Activated T-cell treated with anti-CD3 and anti-CD28 coated beads for 48 hours (primary cell): ENCODE measurements at places on chromosomes 7 and 10.

DNA sequence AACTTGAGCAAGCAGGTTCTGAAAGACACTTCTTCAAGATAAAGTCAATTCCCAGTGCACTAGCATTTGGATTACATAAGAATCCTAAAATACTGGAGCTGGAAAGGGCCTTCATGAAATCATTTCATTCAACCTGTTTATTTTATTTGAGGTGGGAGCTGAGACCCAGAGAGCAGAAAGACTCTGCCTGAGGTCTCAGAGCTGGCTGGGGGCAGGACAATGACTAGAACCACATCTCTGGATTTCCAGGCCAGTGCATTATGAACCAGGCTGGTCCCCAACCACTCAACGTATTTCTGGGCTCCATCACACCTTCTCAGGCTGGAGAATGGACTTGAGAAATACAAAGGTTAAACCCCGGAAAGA, 8.4 kb downstream of the ANXA11 start:
- DNase-seq = no peak

GRCh38 chr7:16695621-16696237, 49.7 kb downstream of the BZW2 start:
- DNase-seq = no peak

GRCh38 chr7:1917221-1918062, 247.4 kb downstream of the ELFN1 start:
- no peak for DNase-seq

GRCh38 chr7:15618275-15618674, 56.5 kb upstream of the AGMO start:
- DNase-seq = no peak

GRCh38 chr10:8296090-8296733, 241.7 kb downstream of the GATA3 start:
- no peak for DNase-seq

DNA sequence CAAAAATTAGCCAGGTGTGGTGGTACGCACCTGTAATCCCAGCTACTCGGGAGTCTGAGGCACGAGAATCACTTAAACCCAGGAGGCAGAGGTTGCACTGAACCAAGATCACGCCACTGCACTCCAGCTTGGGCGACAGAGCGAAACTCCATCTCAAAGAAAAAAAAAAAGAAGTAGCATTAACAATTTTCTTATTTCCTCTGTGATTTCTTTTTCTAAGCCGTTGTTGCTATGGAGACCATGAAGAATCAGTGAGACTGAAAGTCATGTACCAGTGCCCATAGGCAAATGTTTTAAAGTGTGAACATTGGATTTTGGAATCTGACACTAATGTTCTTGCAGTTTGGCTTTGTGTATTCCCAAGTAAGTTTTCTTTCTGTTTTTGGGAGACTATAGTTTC, 18.4 kb upstream of the MAP3K8 start:
- no peak for DNase-seq

- no peak for DNase-seq
Observed at GRCh38 chr10:34156781-34157425, 658.2 kb downstream of the PARD3 start.

- no peak for DNase-seq
Observed at GRCh38 chr10:61943674-61944378, 42.3 kb downstream of the ARID5B start.

GRCh38 chr7:24882989-24883621, 96.9 kb downstream of the OSBPL3 start:
- DNase-seq = peak; percentile 41

GRCh38 chr7:149180722-149181449, 14.5 kb upstream of the ZNF282 start:
- DNase-seq = no peak

GRCh38 chr10:33336582-33337325, 2.3 kb upstream of the NRP1 start:
- DNase-seq = no peak

- no peak for DNase-seq
Observed at GRCh38 chr10:121525251-121526134, 72.8 kb downstream of the FGFR2 start.

GRCh38 chr7:148334441-148334956, 256.1 kb upstream of the C7orf33 start:
- no peak for DNase-seq

- no peak for DNase-seq
Observed at GRCh38 chr7:7970531-7971307, 2.1 kb downstream of the GLCCI1 start.

DNA sequence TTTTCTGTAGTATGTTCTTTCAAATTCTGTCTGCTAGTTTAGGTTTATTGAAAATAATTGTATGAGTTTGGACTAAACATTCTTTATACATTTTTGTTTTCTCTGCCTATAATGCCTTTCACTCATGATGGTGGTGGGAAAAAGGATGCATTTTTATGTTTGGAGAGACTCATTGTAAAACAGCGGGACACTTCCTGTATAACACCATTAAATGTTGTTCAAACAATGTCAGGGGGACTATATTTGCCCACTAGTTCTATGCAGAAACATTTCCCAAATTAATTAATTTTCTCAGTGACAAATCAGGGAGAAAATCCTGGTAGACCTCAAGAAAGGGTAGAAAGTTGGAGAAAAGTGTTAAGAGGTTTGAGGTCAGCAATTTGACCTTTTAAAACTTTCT, 207.7 kb downstream of the MALRD1 start:
- DNase-seq = no peak

DNA sequence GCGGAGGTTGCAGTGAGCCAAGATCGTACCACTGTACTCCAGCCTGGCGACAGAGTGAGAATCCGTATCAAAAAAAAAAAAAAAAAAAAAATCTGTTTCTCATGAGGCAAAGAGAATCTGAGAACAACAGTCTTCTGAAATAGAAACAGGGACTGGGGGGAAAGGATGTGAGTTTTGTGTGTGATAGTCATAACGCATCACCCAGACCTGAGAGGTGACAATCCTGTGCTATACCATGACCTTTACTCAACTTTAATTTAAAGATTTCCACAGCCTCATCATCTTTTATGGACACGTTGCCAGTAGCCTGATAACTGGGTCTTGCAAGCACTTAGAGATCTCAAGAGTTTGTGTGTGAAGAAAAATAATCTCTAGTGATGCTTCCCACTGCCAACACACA, 2.3 kb downstream of the ATXN7L1 start:
- DNase-seq = no peak

DNA sequence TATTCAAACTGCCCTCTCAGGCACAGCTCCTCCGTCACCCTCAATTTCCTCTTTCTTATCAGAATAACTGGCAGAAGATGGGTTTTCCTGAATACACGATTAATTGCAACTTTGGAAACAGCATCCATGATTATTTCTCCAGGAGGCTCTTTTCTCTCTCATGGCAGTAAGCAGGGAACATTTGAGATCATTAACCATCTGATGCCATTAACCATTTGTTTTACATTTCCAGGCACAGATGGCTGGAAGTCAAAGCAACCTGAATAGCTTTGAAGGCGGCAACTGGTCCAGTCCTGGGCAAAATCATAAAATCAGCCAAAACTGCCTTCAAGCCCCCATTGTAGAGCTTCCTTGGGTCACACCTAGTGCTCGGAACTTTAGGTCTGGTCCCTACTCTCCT, 289.5 kb upstream of the AOAH start:
- DNase-seq = no peak

DNA sequence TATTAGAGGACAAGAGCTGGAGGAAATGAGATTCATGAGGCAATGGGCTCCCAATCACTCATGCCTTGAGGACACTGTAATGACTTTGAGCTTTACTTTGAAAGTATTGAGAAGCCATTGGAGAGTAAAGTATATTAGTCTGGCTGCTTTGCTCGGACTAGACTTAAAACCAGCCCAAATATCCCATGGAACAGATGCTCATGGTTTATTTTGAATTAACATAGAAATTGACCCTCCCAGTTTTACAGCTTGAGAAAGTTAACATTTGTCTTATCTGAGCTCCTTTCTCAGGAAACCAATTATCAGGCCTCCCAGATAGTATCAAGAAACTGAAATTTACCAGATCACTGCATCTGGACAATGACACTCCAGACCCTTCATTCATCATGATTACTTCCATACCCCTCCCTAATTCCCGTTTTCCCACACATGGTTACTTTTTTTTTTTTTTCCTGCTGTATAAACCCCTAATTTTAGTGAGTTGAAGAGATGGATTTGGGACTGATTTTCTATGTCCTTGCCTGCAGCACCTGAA, 270.8 kb upstream of the SMIM30 start:
- DNase-seq = no peak

DNA sequence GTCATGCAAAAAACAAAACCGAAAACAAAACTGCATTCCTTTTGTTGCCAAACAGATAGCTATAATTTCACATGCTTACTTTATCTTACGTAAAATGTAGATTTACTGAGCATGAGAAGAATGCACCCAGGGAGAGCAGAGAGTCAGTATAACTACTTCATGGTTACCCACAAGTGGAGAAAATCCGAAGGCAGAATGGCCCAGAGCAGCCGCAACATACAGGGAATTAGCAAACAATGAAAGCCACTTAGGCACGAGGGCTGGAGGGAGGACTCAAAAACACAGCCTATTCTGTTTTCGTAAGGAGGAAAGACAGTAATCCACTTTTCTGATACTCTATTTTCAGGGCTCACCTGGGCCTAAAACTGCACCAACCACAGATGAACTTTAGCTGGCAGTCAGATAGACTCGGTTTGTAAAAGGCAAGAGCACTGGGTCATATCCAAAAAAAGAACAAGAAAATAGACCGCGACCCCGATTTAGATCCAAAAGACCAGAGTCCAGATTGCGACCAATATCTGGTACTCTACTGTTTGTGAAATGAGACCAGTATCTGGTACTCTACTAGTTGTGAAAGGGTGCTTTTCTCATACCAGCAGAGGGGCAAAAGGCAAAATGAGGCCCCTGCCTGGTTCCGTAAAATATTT, 1.3 kb downstream of the ITPRIP start:
- no peak for DNase-seq

GRCh38 chr10:87670586-87670985, 10.9 kb downstream of the PAPSS2 start:
- DNase-seq = no peak
